ENCODE measurements at places on chromosomes 7 and 10. TPM values are rescaled to one million over a fixed set of nuclear protein-coding genes. Genes with fewer than 3 reads are reported as not detected.

DNA sequence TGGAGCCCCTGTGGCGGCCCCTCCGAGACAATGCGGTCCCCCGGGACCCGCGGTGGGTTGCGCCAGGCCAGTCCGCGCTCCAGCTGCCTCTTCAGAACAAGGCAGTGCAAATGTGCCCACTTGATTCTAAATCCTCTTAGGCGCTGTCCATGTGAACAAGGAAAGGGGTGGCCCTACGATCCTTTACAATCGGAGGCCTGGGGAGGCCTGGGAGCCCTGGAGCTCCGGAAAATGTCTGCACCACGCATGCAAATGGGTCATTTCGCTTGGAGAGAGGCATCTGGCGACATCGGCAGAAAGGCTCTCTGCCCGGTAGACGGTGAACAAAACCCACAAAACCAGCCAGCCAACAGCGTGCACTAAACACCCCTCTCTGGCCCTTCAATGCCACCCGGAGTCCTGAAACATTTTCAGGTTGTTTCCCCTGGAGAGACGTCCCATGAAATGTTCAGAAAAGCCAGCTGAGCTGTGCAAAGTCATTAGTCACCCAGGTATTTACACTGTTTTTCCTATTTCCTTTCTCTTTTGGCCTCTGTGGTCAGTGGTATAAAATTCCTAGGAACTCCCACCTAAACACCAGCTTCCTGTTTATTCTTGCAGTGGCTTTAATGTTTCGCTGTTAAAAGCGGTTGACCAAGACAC lies 102.8 kb upstream of the ZNF438 start:
- peaks cover 26% of the 10 kb centered on the region for H3K4me1 ChIP-seq
- peak overlapping the region; percentile 70 for H3K27ac ChIP-seq
- H3K36me3 ChIP-seq: no peaks in the 10 kb centered on the region
- peaks cover 9% of the 10 kb centered on the region for H3K27me3 ChIP-seq

DNA sequence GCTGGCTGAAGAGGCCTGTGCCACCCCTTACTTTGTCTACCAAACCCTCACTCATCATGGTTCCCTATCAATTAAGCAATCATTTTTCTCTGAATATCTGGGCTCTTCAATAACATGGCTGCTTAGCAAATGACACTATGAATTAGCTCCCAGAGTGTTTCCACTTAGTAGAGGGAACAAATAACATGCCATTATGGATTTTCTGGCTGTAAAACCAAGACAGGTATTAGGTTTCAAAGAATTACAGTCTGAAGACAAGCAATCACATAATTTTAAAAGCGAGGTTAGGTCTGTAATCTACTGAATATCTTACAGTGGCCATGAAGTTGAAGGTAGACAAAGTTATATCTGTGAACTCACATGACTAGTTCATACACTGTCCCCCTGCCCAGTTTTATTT lies 220.8 kb upstream of the PHYHIPL start:
- H3K27me3 ChIP-seq: peaks cover 16% of the 10 kb centered on the region
- no peaks in the 10 kb centered on the region for H3K4me1 ChIP-seq
- H3K27ac ChIP-seq: no peak overlapping the region
- H3K36me3 ChIP-seq: no peaks in the 10 kb centered on the region

DNA sequence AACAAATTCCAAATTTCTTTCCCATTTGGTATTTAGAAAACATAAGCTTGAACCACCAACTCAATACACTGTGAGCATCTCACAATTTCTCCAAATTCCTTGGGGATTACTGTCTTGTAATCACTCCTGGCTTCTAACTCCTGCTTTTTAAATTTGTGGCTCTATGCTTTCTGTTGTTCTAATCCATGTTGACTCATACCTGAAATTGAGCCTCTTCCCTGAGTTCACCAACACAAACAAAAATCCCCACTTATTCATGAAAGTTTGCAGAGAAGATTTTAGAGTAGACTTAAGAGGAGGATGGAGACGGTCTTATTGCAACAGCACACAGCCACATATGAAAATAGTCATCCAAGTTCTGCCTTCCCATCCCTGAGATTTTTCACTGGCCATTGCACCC lies 252.5 kb downstream of the PTEN start:
- peaks cover 15% of the 10 kb centered on the region for H3K4me1 ChIP-seq
- no peaks in the 10 kb centered on the region for H3K27me3 ChIP-seq
- no peaks in the 10 kb centered on the region for H3K36me3 ChIP-seq
- DNase-seq: no peak
- H3K27ac ChIP-seq: no peak overlapping the region

GRCh38 chr10:24804956-24805355 lies 81.3 kb upstream of the ARHGAP21 start:
- no peaks in the 10 kb centered on the region for H3K36me3 ChIP-seq
- H3K27ac ChIP-seq: no peak overlapping the region
- no peaks in the 10 kb centered on the region for H3K27me3 ChIP-seq

PCGF5 gene
- 5.1 TPM for total RNA-seq

MAGI2 gene
- 29.2 TPM for total RNA-seq

DNA sequence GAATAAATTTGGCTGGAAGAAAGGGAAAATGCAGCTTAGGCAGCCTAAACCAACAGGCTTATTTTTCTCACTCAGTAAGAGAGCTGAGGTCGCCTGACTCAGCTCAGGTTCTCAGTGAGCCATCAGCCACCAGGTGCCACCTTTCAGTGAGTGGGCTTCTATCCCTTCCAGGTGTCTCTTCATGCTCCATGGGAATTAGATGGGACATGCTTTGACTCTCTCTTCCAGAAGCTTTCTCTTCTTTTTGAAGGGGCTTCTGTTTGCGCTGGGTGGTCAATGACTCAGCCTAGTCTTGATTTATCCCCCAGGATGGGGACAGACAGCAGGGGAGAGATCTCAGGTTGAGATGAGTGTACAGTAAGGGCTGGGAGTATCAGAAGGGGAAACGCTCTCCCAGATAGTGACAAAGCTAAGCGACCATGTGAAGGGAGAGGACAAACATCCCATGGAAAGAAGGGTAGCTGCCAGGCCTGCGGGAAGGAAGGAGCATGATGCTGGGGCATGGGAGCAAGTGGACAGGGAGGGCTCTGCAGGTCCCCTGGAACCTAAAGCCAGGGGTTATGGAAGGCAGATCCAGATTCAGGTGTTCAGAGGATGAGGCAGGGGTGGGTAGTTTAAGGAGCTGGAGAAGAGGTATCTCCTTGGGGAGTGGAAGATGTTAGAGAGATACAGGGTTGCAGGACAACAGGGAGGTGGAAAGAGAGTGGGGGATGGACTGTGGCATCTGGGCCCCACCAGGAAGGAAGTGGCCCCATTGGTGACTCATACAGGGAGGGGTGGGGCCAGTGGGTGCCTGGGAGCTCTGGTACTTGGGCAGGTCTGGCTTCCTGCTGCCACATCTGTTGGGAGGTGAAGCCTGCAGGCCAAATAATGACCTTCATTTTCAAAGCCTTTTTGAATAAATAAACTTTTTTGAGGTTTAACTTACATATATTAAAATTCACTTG lies 32.5 kb downstream of the OGDH start:
- peaks cover 51% of the 10 kb centered on the region for H3K4me1 ChIP-seq
- DNase-seq: peak; percentile 30
- H3K36me3 ChIP-seq: no peaks in the 10 kb centered on the region
- H3K4me3 ChIP-seq: no peak overlapping the region
- H3K27me3 ChIP-seq: no peaks in the 10 kb centered on the region
